Effector CD4-positive, alpha-beta T cell (primary cell): ENCODE measurements at places on chromosomes 7 and 10.

- no peak for DNase-seq
Observed at GRCh38 chr7:75842836-75843446, 29.3 kb upstream of the CCL24 start.

DNA sequence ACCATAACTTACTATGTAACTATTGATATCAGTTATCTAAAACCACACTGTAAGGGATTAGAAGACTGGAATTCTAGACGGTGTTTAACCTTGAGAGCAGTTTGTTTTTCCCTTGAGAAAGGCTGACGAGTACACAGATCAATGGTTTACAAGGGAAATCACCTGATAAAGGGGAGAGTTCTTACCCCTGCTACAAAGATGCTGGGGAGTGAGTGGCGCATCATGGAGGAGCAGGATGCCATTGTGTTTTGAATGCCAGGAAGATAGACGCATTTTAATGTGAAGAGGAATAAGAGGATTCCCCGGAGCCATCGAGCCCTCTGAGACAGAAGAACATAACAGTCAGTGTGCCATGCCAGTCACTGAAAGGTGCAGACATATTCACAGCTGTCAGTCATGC lies 145.2 kb downstream of the PKD1L1 start:
- DNase-seq: no peak

GRCh38 chr10:37754538-37755323 lies 102.7 kb downstream of the ZNF248 start:
- DNase-seq: no peak

DNA sequence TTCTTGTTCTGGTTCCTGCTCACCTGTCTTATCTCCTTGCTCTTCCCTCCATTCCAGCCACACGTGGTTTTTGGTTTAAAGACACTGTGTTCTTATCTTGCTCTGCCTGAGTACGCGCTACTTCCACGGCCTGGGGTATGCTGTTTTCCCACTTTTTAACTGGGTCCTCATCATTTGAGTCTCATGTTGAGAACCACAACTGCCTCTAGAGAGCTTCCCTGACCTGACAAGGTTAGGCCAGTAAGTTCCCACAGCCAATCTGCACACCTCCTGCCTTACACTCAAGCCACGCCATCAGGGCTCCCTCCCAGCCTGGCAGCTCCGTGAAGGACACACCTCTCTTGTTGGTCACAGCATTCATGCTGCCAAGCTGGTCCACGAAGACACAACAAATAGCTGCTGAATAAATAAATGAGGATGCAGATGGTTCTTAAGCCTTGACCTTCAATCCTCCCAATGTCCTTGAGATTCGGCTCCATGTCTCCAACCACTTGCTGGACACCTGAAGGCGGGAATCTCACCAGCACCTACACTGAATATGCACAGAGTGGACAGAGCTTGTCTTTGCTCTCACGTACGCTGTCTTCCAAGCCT lies 201.7 kb upstream of the KLF14 start:
- no peak for DNase-seq

DNA sequence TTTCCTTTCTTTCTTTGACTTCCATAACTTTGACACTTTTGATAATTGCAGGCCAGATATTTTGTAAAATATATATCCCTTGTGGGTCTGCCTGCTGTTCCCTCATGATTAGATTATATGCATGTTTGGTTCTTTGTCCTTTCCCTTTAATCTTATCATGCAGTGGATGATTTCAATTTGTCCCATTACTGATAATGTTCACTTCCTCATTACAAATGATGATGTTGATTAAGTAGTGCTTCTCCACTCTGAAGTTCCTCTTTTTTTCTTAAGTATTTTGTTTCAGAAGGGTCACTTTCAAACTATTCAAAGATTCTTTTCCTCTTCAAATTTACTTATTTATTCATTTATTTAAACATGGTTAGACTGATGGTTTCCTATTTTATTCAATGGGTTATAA lies 898.1 kb downstream of the XPNPEP1 start:
- no peak for DNase-seq

- DNase-seq: peak; percentile 19
Observed at GRCh38 chr10:89793649-89794254, 92.4 kb downstream of the KIF20B start.

- no peak for DNase-seq
Observed at GRCh38 chr7:12738665-12739064, 51.2 kb downstream of the ARL4A start.

- no peak for DNase-seq
Observed at GRCh38 chr7:107993891-107994291, 9.1 kb downstream of the LAMB1 start.

DNA sequence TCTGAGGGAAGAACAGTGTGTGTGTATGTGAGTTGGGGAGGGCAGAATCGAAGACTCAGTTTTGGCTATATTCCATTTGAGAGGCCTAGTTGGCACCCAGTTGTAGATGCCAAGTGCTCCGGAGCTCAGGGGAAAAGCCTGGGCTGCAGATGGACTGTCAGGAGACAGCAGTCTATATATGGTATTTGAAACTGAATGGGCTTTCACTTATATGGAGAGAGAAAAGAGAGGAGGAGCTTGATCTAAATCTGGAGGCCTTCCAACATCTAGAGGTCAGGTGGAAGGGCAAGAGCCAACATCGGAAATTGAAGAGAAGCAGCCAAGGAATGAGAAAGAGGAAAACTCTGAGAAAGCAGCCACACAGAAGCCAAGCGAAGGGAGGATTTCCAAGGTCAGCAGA lies 350.8 kb upstream of the BMPER start:
- no peak for DNase-seq

GRCh38 chr10:52128056-52128683 lies 185.9 kb upstream of the DKK1 start:
- DNase-seq: no peak

DNA sequence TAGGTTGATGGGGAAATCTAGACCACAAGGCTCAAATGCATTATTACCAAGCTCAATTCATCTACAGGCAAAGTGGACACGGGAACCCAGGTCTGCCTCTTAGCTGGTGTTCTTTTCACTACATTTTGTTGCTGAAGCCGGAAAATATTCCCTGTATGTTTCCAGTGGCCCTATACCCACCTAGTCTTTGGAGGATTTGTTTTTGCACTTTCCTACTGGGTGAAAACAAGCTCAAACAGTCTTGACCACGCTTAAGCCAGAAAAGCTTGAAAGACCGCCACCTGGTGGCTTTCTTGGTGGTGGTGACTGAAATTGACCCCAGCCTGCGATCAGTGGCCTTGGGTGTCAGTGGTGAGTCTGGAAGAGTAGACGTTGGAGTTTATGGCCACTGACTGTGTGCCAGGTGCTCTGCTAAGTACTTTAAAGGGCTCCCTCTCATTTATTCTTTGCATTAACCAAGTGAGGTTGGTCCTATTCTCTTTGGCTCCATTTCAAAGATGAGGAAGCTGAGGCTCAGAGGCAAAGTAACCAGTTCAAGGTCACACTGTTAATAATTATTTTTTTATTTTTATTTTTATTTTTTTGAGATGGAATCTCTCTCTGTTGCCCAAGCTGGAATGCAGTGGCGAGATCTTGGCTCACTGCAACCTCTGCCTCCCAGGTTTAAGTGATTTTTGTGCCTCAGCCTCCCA lies 11.1 kb upstream of the CRTAC1 start:
- DNase-seq: peak; percentile 17

DNA sequence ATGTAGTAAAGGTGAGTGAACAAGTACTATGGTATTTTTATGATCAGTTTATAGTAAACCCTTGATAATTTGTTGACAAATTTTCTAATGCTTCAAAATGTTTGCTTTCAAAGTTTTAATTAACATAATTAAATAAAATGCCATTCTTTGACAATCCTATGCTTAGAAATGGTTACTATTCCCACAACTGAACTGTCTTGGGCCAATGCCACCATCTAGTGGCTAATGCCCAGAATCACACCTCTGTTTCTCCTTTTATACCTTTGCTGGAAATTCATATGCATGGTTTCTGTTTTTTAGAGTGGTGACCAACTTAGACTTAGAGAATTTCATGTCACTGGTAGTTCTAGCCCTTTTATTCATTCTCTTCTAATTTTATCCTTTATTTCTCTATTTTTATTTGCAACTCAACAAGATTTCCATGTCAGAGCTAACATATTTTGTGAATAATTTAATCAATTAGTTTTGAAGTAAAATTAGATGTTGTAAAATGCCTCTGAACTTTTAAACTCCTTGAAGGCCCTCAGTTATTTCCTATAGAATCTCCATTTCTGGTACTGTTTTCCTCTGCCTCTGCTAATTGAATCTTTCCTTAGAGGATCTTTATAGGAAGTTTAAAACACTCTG lies 31.1 kb downstream of the PCGF5 start:
- peak; percentile 28 for DNase-seq

DNA sequence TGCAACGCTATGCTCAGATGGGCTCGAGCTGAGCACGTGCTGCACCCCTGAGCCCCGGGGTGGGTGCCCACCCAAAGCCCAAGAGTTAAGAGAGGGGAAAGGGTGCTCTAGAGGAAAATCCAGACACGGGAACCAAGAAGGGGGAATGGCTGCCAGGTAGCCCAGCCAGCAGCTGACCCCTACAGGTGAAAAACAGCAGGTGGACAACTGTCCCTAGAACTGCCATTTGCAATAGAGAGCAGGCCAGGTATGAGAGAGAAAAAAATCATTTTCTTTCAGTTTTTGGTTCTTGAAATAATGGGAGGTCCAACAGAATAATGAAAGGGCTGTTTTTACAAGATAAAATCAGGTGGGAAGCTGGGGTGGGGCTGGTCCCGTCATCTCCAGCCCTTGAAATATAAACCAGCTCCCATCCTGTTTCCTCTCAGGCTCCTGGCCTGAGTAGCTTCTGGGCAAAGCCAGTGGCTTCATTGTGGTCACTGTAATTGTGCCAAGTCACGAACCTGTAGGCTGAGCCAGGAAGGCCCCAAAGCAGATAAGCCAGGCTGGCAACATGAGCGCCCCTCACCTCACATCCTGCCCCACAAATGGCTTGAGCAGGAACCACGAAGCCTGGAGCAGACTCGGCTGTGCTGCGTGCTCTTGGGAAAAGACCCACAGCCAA lies 257.8 kb downstream of the SNX10 start:
- DNase-seq: no peak

- no peak for DNase-seq
Observed at GRCh38 chr7:7651479-7651878, 10.9 kb downstream of the UMAD1 start.

GRCh38 chr10:130747946-130748345 lies 563.6 kb downstream of the TCERG1L start:
- DNase-seq: no peak

DNA sequence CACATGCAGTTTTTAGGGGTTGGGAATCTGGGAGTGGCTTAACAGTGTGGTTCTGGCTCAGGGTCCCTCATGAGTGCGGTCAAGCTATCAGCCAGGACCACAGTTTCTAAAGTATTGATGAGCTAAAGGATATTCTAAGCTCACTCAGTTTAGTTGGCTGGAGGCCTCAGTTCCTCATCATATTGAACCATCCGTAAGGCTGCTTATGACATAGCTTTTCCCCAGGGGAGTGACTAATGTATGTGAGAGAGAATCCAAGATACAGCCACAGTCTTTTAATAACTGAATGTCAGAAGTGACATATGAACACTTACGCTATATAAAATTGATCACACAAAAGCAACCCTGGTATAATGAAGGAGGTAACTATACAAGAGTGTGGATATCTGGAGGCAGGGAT lies 245.3 kb downstream of the POLR1F start:
- DNase-seq: no peak

- no peak for DNase-seq
Observed at GRCh38 chr10:61257956-61258496, 195.2 kb downstream of the TMEM26 start.

GRCh38 chr7:137399827-137400823 lies 56.6 kb upstream of the PTN start:
- DNase-seq: no peak
